ENCODE measurements at places on chromosomes 1 and 21.

DNA sequence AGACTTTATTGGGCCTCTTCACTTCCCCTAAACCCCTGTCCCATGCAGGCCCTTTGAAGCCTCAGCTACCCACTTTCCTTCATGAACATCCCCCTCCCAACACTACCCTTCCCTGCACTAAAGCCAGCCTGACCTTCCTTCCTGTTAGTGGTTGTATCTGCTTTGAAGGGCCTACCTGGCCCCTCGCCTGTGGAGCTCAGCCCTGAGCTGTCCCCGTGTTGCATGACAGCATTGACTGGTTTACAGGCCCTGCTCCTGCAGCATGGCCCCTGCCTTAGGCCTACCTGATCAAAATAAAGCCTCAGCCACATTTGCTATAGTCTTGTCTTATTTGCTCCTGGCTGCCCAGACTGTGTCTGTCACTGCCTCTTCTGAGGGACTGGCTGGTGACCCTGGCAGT, 5.5 kb downstream of the GSTM4 start:
- DNase-seq, result no peak

DNA sequence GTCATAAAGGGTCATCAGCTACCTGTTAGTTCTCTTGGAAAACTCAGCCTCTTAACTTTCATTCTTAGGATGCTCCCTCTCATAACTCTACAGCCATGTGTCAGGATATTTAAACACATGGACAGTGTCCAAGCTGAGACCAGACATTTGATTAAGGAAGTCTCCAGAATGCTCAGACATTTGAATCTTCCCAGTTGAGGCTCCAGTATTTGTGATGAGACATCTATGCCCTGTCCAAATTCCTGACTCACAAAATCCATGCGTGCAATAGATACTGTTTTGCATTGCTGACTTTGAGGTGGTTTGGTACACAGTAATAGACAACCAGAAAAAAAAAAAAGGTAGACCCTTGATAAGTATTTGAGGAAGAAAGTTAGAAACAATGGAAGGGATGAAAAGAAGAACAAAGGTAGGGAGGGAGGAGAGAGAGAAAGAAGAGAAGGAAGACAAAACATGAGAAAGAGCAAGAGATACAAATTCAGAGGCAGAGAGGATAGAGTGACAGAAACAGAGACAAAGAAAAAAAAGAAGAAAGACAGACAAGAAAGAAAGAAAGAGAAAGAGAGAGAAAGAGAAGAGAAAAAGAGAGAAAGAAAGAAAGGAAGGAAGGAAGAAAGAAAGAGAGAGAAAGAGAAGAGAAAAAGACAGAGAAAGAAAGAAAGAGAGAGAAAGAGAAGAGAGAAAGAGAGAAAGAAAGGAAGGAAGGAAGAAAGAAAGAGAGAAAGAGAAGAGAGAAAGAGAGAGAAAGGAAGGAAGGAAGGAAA, 275.5 kb upstream of the PRMT6 start:
- DNase-seq, result no peak

- no peak for DNase-seq
Measured at GRCh38 chr1:204316164-204316563, 43.6 kb downstream of the PLEKHA6 start.

DNA sequence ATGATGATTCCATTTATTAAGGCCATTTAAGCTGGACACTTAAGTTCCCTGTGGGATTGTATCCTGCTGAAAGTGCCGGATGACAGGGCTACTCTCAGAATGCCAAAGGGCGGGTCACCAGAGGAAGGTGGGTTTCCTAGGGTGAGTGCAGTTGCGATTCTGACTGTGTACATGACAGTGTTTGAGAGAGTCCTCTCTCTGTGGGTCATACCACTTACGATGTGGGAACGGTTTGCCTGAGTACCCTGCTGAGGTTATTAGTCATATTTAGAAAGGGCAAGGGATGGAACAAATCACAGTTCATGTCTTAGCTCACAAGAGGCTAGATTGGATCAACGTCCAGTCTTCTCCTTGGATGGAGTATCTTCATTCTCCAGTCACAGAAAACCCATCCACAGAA, 461.9 kb downstream of the CAMTA1 start:
- no peak for DNase-seq

- no peak for DNase-seq
Measured at GRCh38 chr1:94258873-94259331, 21.5 kb upstream of the ARHGAP29 start.

DNA sequence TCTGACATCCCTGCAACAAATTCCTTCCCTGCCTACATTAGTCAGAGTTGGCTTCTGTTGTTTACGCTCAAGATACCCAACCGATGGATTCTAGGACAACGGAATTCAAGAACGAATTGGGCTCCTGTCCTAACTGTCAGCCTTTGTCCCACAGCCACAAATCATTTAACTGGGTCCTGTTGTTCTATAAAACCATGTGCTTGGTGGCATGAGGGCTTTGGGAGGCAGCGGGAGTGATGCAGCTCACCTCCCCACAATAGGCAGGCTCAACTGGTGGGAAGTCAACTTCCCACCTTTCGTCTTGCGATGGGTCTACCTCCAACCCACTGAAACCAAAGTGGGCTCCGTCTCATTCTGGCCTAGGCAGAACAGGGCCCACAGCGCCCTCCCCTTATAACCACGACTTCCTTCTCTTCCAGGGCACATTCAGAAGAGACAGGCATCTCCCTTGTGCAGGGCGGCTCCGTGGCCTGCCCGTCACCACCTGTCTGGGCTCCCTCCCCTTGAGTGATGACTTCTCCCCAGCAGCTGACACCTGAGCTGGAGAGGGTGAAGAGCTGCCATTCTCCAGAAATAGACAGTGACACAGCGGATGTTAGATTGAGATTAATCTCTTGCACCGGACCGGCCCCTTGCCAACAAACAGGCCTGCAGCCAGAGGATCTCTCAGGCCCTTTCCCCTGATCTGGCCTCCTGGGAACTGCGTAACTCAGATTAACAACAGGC, 26.5 kb downstream of the LRRC38 start:
- peak; percentile 80 for DNase-seq

DNA sequence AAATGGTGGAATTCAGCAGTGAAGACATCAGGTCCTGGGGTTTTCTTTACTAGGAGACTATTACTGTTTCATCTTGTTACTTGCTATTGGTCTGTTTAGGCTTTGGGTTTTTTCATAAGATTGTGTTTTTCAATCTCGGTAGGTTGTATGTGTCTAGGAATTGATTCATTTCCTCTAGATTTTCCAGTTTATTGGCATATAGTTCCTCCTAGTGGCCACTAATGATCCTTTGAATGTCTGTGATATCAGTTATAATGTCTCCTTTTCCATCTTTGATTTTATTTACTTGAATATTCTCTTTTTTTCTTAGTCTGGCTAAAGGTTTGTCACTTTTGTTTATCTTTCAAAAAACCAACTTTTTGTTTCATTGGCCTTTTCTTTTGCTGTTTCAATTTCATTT, 233.0 kb downstream of the RWDD3 start:
- no peak for DNase-seq

GRCh38 chr1:27300341-27301051, 21.5 kb upstream of the TMEM222 start:
- peak; percentile 80 for DNase-seq

- no peak for DNase-seq
Measured at GRCh38 chr1:8412183-8412831, 94.4 kb downstream of the SLC45A1 start.

DNA sequence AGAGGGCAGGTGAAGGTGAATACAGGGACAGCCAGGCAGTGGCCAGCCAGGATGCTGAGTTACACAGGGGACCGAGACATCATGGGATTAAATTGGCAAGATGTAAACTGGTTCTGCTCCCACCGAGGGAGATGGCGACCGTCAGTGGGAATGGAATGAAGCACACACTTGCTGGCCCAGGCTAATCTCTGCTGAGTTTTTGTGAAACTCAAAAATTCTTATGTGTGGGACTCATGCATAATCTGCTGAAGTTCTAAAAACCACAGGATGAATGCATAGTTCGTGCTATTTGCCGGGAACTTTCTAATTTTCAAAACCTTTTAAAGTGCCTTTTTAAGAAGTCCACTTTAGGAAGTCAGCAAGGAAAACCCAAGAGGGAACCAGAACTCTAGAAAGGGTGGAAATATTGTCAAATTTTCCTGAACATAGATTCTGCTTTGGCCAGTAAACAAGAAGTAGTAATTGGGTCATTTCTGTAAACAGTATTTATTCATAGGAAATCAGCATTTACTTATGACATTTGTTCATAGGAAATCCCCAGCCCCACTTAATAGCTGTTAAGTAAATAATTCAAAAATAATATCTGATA, 85.4 kb upstream of the ROR1 start:
- no peak for DNase-seq

Measured in OCI-LY7 (cell line).